ENCODE measurements at places on chromosomes 3 and 15.

DNA sequence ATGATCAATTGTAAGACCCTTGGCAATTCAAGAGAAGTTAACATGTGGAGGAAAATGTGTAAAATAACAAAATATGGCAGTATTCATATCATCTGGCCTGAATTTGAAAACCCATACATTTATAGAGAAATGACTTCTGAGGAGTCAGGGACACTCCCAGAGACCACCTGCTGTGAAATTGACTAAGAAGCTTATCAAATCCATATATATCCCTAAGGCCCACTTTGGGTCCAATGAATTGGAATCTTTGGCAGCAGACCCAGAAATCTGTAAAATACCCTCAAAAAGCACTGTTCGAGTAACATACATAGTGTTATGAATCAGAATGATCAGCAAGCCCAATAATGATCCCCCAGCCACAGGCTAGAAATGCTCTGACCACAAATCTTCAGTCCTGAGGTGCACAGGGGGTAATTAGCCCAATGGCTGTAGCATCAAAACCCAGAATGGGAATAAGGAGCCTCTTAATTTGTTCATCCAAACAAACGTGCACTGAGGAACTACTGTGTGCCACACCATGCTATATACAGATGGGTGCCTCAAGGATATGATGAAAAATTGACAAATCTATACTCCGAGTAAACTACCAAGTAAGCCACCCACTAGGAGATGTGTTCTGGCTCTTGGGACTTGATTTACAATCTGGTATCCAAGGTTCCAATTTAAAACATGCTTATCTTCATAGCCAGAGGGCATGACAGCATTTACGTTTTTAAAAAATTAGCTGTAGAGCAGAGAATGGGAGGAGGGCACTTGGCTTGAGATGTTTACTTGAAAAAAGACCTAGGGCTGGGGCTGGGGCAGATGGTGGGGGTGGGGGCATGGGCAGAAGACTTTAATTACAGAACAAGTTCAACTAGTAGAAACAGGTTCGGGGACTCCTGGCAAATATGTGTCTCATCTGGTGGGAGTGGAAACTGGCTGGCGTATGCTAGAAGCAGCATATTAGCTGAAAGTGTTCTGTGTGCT lies 9.1 kb upstream of the ARHGEF3 start:
- no peak for DNase-seq

DNA sequence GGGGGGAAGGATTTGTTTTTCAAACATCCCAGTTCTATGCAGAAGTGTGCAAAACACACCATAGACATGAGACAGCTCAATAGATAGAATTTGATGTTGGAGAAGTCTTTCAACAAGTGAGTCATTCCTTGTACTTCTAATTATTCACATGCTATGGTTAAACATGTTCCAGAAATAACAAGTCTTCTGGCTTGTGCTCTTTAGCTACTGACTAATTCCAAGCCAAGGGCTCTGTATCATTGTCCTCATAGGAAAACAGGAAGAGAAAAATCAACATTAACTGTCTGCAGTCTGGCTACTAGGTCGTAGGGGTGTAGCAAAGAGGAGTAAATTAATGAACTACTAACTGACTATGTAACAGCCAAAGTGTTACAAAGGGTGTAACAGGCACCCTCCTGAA lies 25.8 kb downstream of the LDHAL6B start:
- DNase-seq: peak; percentile 95

DNA sequence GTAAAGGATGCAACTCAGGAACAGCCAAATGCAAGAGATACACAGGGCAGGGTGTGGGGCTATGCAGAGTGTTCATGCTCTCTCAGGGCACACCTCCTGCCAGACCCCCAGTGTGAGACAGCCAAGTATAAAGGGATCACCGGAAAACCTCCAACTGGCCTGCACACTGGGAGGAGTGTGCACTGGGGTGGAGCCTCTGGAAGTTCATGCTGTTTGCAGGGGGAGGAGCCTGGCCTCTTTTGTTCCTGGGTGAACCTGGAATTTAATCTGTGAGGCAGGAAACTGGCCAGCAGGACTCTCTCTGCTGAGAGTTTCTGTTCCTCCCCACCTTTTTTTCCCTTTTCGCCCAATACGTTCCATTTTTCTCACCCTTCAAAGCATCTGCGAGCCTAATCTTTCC lies 204.1 kb downstream of the WNT5A start:
- DNase-seq: peak; percentile 45

DNA sequence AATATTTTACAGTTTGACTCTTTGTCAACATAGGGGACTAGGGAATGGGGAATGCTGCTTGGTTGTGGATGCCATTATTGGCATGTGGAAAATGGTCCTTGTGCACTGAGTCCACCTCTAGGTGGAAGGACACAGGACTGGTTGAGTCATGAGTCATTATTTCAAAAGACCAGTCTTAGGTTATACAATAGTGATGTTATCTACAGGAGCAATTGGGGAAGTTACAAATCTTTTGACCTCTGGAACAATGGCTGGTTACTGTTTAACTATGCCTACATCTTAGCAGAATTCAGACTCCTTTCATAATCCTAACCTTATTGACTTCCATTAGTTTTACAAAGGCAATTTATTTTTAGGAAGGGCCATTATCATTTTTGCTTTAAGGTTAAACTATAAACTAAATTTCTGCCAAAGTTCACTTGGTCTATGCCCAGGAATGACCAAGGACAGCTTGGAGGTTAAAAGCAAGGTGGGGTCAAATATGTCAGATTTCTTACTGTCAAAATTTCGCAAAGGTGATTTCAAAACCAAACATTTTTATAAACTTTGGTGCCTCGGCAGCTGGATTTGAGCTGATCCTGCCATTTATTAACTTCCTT lies 11.8 kb upstream of the CCR8 start:
- DNase-seq: no peak

DNA sequence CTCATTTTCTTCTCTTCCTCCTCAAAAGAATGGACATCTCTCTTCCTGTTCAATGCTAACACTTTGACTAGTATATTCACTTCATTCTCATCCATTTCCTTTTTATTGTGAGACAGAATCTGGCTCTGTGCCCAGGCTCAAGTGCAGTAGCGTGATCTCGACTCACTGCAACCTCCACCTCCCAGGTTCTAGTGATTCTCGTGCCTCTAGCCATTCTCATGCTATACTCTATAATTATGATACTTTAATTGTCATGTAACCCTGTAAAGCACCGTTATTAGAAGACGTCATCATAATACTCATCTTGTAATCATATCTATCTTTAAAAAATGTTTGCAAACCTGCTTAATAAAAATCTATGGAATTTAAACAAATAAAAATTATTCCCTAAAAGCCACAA lies 107.0 kb downstream of the SHOX2 start:
- DNase-seq: no peak

DNA sequence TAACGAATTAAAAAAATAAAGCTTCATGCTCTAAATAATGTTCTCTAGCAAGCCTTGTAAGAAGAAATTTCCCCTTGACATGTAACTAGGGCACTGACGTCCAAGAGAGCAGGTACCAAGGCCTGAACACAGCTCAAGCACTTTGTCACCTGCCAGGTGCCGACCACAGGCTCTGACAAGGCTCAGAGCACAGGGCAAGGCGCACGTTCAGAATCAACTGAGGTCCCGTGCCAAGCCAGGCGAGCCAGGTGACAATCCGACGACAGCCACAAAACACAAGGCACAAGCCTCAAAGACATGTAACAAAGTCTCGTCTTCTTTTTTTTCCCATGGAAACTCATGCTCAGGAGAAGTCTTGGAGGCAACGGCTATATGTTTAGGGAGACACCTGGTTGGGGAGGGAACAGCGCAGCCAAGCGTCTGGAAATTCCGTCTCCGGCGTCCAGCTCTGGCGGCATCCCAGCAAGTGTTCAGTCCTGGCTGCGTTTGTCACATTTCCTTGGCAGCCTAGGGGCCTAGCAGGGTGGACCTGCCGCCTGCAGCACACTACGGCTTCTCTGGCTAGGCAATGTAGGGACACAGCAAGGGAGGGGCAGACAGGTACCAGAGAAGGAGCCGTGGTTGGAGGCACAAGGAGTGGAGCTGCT lies 76.7 kb downstream of the ADAMTS17 start:
- no peak for DNase-seq

GRCh38 chr3:44685128-44685800 lies 27.2 kb upstream of the ZNF502 start:
- peak; percentile 76 for DNase-seq

GRCh38 chr3:43017004-43017403 lies 37.9 kb downstream of the GASK1A start:
- DNase-seq: no peak

GRCh38 chr15:80070840-80071239 lies 11.4 kb downstream of the ZFAND6 start:
- DNase-seq: peak; percentile 38

GRCh38 chr3:155753038-155753639 lies 8.3 kb upstream of the PLCH1 start:
- peak; percentile 41 for DNase-seq

- DNase-seq: no peak
Observed at GRCh38 chr3:29128001-29128400, 152.9 kb upstream of the RBMS3 start.

- DNase-seq: no peak
Observed at GRCh38 chr3:142053835-142054234, 95.5 kb downstream of the TFDP2 start.

GRCh38 chr3:113276751-113277080 lies 65.4 kb downstream of the BOC start:
- DNase-seq: no peak

DNA sequence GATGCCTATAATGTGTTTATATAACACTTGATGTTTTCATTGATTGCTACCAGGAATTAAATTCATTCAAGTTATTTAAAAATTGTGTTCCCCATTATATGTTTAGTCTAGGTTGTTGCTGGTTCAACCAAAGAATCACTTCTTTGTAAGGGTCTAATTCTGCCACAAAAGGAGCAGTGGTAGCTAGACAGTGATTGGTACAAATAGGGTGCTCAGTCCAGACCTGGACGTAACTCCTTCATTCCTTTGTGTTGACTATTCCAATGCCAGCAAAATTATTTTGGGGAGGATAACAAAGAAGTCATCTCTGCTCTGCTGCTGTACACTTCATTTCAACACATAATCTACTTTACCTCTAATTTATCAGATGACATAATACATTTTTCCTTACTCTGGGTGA lies 1.2 kb downstream of the CHMP2B start:
- peak; percentile 55 for DNase-seq

DNA sequence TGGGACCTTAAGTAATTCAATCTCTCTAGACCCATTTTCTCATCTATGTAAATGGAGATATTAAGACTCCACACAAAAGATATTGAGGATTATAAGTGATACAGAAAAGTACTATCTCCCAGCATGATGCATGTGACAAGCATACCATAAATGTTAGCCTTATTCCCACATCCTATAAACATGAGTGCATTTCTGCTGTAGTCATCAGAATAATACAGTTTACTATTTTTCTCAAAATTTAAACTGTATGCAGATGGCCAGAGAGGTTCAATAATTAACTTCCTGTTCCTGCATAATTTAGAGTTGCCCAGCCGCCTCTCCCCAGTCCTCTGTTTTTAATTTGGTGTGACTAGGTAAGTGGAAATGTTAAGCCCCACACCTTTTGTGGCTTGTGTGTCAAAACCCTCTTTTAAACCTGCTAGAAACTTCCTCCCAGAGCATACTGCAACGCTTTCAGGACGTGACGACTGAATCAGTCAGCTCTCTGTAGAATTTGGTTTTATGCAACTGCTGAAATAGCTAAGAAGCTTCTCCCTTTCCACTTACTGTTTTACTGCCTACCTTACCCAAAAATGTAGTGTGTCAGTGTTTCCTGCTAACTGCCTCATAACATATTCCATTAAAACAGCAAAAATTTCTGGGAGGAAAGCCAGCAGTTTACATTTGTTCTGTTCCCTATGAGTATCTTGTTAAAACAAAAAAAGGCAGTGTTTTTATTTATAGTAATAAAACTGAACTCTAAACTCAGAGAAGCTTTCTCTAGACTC lies 1037.9 kb downstream of the EPHA3 start:
- no peak for DNase-seq

GRCh38 chr3:50195501-50196252 lies 4.3 kb downstream of the GNAT1 start:
- DNase-seq: no peak

GRCh38 chr3:148682997-148683396 lies 14.7 kb upstream of the AGTR1 start:
- no peak for DNase-seq

DNA sequence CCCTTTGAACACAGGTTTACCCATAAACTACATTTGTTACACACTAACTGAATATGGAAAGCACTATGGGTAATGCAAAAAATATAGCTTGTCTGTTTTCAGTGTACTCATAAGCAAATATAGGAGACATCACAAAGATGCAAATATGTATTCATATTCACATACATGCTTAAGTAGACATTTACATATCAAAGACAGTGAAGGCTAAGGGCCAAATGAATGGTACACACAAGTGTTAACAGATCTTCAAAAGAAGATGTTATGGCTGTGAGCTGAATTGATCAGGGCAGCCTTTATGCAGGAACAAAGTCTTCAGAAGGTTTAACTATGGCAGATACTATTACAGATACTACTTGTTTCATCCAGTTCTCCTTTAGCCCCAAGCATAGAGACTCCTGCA lies 384.1 kb downstream of the FHIT start:
- no peak for DNase-seq

DNA sequence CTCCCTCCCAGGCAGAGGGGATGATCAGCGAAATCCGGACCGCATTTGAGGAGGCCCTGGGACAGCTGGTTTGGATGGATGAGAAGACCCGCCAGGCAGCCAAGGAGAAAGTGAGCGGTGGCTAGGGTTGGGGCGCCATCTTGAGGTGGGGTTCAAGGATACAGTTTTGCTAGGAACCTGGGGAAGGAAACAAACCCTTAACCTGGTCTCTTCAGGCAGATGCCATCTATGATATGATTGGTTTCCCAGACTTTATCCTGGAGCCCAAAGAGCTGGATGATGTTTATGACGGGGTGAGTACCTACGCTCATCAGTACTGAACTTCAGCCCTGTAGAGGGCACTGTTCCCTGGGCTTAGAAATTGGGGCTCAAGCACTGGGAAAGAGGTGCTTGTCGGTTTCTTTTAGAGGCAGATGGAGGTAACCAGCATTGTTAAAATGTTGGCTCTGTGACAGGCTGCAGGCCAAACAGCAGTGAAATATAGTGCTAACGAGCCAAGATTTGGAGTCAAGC lies 9.6 kb upstream of the PSMD2 start:
- DNase-seq: peak; percentile 62

- no peak for DNase-seq
Observed at GRCh38 chr15:91609231-91609630, 244.3 kb upstream of the SLCO3A1 start.
